ENCODE measurements at places on chromosomes 16 and 17.

GRCh38 chr17:68963958-68964357, 8.8 kb upstream of the ABCA8 start:
- DNase-seq = no peak

DNA sequence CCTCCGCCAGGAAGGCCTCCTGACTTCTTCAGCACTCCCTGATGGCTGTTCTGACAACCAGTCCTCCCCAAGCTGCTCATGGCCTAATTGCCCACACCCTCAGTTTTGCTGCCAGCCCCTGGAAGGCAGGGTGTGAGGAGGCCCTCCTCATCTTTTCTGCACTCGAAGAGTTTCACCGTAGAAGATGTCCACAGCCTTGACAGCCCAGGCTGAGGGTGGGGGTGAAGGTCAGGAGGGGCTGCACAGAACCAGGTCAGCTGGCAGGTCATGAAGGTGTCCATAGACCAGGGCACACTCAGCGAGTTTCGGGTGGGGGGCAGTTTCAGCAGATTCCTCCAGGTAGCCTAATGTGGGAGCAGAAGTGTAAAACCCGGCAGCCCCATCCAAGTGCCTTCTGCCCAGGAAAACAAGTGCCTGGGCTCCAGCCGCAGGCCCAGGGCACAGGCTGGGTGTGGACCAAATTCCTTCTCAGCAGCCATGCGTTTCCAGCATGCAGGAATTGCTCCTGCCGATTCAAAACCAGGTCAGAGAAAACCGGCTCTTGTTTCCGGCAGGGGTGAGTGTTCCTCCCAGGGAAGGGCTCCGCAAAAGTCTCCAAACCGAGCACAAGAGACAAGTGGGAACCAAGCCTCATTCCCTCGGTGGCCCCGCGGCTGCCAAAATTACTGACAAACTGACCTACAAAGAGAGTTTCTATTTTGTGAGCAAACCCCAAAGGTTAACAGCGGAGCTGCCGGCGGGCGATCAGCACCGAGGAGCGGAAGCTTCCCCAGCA, 228.8 kb downstream of the C16orf78 start:
- DNase-seq = no peak

- DNase-seq = peak; percentile 69
These were observed 68.6 kb downstream of the HAPSTR1 start for GRCh38 chr16:9159839-9160550.

GRCh38 chr17:2155573-2155972, 100.7 kb downstream of the HIC1 start:
- no peak for DNase-seq

All from HEK293T (cell line).